ENCODE measurements at places on chromosomes 7 and 10. TPM values are rescaled to one million over a fixed set of nuclear protein-coding genes. Genes with fewer than 3 reads are reported as not detected.

The C10orf143 gene
- total RNA-seq = 5.8 TPM

The HOGA1 gene
- not detected for total RNA-seq

The AKR1C1 gene
- 1.1 TPM for total RNA-seq

The CARD11 gene
- total RNA-seq = 160 TPM

The DNA2 gene
- total RNA-seq = 30.3 TPM

The PRLHR gene
- not detected for total RNA-seq

The ANKRD61 gene
- 0.22 TPM for total RNA-seq

The PRSS37 gene
- not detected for total RNA-seq

Measured in activated CD4-positive, alpha-beta T cell treated with anti-CD3 and anti-CD28 coated beads, Interleukin-2, amount 10 ng/mL, durations not matched to agents 7 days and 5 days (primary cell).